ENCODE measurements at places on chromosomes 5 and 9.

GRCh38 chr5:154546719-154547118 lies 68.7 kb upstream of the HAND1 start:
- no peak for DNase-seq

- peak; percentile 31 for DNase-seq
These were observed 1.4 kb downstream of the MZB1 start for GRCh38 chr5:139388198-139388821.

DNA sequence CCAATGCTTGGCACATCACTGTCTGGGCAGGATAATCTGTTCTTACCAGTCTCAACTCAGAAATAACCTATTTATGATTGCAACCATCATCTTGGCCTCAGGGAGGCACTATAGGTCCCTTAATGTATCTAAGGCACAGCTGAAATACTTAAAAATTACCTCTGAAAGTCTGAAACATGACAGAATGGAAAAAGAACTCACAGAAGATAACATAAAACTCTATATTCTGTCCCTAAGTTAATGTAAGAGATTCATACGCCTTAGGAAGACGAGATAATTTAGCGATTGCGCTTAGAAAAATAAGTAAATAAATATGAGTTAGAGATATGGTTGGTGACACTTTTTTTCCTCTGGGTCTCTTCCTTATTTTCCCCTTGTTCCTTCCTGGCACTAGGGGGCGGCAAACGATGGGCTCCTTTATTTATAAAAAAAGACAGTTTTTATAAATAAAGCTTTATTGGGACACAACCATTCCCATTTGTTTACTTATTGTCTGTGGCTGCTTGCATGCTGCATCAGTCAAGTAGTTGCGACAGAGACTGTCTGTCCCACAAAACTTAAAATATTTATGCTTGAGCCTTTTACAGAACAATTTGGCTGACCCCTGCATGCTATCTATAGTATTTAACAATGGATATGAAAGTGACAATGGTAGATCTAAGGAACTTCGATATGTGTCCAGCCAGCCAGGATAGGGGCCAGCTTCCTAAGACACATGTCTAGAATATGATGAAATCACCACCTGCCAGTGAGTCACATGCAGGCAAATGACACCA lies 79.6 kb downstream of the PDE4D start:
- peak; percentile 69 for DNase-seq

GRCh38 chr9:134494905-134495304 lies 146.7 kb upstream of the COL5A1 start:
- DNase-seq: no peak

- no peak for DNase-seq
These were observed 8.7 kb upstream of the GFI1B start for GRCh38 chr9:132969783-132970182.

DNA sequence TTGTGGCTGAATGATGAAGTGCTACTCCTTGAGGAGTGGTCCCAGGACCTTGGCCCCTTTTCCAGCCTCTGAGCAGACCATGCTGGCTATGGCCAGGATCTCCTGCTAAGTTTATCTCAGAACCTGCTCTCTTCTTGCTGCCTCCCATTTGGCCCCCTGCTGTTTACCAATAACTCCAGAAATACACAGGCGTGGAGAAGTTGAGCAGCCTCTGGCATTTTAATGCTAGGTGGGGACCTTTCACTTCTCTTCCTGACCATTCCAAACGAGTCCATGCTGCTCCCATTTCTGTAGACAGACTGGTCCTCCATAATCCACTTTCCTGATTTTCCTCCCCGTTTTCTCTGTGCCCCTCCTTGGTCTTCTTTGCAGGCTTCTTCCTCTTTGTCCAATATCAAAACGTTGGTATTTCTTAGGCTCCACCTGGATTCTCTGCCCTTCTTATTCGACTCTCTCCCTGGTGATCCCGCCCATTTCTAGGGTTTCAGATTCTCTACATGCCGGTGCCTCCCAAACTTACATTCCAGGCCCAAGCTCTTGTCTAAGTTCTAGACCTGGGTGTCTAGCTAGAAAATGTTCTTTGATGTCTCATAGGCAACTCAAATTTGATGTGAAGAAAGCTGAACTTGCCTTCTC lies 33.4 kb upstream of the TNFAIP8 start:
- DNase-seq: peak; percentile 14

DNA sequence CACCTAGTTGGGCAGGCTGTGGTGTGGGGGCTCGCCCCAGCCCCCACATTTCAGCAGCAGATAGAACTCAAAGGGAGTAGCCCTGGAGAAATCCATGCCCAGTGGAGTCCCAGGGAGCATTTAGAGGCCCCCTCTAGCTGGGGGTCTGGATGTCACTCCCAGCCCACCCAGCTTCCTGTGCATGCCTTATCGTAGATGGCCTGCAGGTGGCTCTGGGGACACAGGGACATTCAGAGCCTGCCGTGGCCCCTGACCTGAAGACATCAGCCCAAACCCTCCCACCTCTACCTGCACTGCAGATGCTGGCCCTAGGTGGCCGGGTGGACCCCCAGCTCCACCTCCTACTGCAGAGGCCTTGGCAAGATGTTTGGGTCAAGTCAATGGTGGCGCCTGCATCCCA lies 49.0 kb upstream of the LMX1B start:
- DNase-seq: no peak

DNA sequence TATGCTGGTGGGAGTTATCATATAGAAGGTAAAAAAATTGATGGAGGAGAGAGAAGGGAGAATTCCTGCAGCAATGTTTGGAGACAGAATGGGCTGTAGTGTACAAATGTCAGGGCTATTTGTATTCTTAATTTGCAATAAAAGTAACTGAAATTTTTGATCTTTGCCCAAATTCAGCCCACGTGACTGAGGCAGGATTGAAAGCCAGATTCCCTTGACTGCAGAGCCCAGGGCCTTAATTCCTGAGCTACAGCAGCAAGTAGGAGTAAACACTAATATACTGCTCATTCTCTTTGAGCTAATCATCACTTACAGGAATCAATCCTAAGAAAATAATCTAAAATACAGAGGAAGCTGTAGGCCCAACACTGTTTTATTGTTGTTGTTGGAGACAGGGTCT lies 5.2 kb upstream of the ANXA6 start:
- DNase-seq: no peak

DNA sequence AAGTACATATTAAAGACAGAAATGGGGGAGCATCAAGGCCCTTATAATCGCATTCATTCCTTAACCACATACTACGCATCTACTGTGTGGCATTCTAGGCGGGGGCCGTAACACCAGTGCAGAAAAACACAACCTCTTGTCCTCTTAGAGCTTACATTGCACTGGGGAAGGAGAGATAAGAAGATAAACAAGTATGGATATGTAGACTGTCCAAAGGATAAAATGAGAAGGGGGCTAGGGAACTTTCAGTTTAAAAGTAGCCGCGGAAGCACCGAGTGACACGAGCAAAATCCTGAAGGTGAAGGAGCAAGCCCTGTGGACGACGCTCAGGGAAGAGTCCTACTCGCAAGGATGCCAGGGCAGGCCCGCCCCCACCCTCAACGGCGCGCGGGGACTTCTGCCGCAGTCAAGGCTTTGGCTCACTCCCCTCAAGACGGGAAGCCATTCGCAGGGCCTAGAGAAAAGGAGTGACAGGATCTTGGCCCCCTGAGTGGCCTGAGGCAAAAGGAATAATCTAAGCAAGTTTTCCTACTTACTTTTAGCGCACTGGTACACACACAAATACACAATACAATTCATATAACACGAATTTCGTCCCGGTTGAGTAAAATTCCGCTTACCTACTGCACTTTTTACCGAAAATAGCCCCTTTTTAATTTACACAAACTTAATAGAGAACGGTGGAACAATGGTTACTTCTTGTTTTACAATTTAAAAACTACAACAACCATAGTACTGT lies 1.3 kb upstream of the NIPBL start:
- DNase-seq: peak; percentile 67

DNA sequence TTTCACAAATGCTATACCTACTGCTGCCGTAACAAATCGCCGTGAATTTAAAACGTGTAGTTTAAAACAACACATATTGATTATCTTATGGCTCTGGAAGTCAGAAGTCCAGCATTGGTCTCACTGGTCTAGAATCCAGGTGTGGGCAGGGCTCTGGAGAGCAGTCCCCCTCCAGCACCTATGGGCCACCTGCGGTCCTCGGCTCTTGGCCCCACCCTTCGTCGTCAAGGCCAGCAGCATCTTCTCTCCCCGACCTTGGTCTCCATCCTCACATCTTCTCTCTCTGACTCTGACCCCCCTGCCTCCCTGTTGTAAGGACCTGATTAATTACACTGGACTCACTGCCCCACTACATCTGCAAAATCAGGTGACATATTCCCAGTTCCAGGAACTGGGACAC lies 106.4 kb upstream of the COL5A1 start:
- DNase-seq: no peak

GRCh38 chr9:84897362-84898094 lies 228.0 kb downstream of the NTRK2 start:
- no peak for DNase-seq

DNA sequence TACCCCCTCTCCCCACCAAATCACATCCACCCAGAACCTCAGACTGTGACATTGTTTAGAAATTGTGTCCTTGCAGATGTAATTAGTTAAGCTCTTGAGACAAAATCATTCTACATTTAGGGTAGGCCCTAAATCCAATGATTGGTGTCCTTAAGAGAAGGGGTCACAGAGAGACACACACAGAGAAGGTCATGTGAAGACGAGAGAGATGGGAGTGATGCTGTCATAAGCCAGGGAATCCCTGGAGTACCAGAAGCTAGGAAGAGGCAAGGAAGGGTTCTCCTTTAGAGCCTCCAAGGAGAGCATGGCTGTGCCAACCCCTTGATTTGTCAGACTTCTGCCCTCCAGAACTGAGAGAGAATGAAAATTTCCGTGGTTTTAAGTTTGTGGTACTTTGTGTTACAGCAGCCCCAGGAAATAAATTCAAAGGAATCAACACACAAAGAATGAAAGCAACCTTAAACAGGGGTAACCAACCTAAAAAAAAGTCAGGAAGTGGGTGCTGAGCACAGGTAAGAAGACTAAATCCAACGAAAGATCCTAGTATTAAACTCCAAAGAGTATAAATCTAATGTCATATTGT lies 33.6 kb downstream of the TIMD4 start:
- DNase-seq: no peak

GRCh38 chr5:17189381-17190036 lies 27.9 kb upstream of the BASP1 start:
- peak; percentile 80 for DNase-seq

DNA sequence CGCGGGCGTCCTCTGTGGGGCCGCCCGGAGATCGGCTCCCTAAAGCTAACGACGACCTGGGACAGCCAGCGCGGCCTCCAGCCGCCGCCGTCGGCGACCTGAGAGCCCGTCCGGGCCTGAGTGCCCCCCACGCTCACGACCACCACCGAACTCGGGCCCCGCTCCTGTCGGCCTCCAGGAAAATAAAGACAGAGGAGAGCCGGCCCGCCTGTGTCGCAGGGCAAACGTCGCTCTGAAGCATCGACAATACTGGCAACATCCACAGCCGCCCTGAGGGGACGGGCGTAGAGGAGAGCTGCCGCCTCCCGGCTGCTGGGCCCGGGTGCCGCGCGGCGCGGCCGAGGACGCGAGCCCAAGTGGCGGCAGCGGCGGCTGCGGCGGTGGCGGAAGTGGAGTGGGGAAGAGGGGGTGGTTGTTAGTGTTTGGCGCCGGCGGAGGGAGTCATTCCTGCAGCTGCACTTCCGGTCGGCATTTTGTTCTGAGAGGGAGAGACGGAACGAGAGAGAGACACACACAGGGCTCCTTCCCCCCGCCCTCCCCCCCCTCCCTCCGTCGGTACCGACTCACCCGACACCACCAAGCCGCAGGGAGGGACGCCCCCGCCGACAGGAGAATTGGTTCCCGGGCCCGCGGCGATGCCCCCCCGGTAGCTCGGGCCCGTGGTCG lies at the start of gene NIPBL:
TSS of gene NIPBL (plus strand) at position 471 of the 666 bp plus-strand sequence. CDS start 76,928 bp downstream, outside the sequence.
- peak; percentile 97 for DNase-seq

DNA sequence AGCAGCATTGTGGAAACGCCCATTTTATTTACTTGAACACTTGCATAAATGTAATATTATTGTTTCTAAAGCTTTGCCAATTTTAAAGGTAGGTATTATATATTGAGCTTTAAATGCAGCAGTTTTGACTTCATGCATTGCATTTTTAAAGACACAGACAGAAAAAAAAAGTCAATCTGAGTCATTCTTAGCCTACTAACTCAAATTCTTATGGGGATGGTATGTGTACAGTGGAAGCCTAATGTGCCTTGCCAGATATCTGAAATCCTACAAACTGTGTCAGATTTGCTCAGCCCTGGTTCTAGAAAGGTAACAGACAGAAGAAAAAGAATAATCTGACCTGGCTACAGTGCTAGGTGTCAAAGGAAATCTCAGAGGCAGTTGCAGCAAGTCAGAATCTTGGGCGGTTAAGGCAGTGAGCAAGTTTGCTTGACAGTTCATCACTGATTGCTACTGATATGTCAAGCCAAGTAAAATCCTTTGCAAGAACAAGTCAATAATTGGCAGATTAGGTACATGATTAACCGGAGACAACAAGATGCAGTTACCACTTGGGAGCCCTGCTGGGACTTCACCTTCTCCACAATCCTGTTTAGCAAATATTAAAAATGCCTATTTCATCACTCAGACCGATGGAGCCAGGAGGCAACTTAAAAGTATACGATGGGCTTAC lies 224.8 kb upstream of the WWC1 start:
- DNase-seq: peak; percentile 39

Measured in fibroblast of skin of back (primary cell).